NCI-H1105 treated with DMSO at 0.1 percent for 48 hours (cell line): ENCODE measurements at places on chromosomes 4 and X.

- DNase-seq = no peak
Measured at GRCh38 chr4:69957209-69957608, 8.3 kb downstream of the CSN2 start.

GRCh38 chr4:146654687-146655520 is 16.2 kb downstream of the POU4F2 start:
- no peak for DNase-seq

DNA sequence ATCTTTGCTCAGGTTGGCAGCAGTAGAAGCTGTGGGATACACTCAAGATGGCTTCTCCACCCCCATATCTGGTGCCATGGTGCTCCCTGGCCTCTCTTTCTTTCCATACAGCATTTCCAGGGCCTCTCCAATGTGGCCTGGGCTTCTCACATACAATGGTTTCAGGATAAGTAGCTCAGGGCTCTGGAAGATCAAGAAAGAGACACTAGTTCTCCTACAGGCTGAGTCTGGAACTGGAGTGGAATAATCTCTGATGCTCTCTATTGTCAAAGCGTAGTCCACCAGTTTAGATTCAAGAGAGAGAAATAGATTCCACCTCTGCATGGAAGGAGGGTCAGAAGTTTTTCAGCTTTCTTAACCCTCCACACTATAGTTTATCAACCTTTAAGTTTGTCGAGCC is 138.2 kb upstream of the AADAT start:
- no peak for DNase-seq

GRCh38 chrX:66098162-66098561 is 58.3 kb upstream of the VSIG4 start:
- no peak for DNase-seq

DNA sequence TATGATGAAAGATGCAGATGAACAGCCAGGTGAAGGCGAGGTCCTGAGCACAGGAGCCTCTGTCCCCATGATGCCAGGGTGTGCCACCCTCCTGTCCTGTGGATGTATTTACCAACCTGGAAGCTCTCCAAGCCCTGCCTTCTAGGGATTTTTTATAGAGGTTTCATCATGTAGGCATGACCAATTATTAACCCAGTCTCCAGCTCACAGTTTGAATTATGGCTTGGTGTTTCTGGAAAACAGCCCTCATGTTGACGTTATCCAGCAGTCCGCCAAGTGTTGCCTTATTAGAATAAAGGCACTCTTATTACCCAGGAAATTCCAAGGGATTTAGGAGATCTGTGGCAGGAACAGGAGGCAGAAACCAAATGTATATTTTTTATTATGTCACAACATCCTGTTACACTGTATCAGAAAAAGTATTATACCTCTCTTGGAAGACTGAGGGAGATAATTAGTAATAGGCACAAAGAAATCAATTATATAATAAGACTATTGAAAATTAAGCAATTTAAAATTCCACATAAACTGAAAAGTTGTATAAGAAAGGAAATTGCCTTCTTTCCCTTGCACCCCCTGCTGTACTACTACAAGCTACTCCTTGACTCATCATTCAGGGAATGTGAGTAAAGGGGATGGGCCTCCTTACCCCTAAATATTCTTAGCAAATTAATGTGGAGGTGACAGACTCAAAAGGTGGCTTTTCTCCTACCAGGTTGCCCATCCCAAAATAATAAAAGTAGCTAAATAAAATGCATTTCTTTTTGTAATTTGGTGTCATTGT is 129.6 kb downstream of the ZNF330 start:
- peak; percentile 18 for DNase-seq

DNA sequence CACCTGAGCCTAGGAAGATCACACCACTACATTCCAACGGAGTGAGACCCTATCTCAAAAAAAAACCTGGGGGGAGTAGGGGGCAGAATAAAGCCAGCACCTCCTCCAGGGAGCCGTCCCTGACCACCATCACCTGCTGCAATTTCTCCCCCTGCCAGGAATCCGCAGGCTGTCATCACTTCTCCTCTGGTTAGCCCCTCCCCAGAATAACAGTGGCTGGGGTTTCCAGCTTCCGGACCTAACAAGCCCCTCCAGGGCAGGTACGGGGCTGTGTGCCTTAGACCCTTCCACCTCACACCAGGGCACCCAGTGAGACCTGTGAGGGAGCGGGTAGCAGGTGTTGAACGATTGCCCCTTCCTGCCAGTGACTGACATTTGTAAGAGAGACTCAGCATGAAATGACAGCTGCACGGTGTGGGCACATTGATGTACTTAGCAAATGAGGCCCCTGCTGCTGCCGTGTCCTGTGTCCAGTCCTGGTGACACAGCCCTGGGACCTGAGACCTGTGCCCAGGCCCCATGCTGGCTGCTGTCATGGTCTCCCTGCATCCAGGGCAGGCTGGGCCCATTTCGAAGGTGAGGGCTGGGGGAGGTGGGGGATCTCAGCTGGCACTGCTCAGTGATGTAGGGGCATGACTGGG is 6.7 kb upstream of the WFS1 start:
- no peak for DNase-seq

DNA sequence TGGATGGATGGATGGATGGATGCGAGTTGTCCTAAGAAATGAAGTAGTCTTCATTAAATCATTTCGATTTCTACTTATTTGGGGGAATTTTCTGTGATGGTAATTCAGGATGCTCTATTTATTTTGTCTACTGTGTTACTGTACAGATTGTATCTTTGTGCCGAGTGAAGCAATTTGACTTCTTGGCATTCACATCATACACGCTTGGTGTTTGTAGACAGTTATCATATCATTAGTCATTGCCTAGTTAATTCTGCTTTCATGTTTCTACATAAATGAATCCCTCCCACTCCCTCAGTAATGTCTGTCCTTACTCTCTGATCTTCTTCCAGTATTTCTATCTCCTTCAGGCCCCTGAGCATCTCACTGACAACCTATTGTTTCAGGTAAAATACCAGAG is 64.0 kb downstream of the RASGEF1B start:
- no peak for DNase-seq

DNA sequence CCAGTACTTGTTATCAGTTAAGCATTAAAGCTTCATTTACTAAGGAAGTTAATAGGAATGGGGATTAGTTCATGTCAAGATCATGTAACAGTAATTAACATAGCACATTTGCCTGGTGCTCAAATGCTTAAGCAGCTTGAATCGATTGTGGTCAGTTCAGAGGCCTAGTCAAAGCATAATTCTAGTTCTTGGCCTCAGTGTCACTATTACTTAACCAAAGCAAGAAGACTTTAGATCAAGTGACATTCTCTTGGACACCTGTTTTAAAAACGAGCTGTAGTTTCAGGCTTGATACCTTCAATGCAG is 115.2 kb upstream of the BMPR1B start:
- DNase-seq = no peak

DNA sequence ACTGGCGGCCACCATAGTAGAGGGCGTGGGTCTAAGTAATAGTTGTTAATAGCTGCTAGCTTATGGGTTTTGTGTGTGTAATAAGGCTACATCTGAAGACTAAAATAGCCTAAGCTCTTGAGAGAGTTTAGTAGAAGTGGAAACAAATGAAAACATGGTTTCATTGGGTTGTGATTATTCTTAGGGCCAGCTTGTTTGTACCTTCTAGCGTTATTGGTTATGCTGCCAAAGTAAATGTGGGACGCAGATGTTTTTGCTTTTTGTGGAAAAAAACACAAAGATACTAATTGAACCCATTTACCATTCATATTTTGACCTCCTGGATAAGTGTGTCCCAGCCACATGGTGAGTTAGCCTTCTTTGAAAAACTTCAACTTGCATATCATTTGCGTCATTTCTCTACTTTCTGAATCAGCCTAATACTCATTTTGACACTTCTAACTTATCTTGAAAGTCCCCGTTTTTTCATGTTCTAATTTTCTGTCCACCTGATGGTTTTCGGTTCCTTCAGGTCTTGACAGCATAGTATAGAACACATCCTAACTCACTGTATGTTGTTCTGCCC is 305.3 kb downstream of the FRMPD4 start:
- DNase-seq = no peak

DNA sequence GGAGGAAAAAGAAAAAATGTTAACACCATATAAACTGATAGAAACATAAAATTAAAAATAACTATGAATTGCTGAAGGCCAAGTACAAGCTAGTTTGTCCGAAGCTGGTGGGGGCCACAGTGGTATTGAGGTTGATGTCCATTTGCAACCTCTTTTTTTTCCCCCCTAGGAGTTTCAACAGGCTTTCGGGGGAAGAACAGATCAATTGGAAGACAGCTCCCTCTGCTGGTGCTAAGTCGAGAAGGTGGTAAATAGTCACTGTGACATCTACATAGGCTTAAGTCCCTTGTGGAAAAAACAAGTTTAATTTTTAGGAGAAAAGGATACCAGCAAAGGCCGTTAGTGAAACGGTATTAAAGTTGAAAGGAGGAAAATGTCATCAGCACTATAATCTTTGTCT is 115.7 kb upstream of the ZXDA start:
- peak; percentile 42 for DNase-seq

DNA sequence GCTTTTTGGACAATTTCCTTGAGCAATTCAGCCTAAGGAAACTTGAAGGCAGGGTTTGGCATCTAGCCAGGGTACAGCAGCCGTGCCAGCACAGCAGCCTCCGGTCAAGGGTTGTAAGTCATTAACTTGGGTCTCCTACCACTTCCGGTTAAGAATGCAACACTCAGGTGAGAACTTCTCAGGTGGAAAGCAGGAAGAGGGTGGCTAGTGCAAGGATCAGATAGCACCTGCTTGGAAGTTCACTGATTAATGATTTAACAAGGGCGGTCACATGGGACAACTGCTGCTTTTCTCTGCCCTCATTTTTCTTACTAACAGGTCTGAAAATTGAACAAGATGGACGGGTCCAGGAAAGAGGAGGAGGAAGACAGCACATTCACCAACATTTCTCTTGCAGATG is 30.1 kb upstream of the SCOC start:
- no peak for DNase-seq

DNA sequence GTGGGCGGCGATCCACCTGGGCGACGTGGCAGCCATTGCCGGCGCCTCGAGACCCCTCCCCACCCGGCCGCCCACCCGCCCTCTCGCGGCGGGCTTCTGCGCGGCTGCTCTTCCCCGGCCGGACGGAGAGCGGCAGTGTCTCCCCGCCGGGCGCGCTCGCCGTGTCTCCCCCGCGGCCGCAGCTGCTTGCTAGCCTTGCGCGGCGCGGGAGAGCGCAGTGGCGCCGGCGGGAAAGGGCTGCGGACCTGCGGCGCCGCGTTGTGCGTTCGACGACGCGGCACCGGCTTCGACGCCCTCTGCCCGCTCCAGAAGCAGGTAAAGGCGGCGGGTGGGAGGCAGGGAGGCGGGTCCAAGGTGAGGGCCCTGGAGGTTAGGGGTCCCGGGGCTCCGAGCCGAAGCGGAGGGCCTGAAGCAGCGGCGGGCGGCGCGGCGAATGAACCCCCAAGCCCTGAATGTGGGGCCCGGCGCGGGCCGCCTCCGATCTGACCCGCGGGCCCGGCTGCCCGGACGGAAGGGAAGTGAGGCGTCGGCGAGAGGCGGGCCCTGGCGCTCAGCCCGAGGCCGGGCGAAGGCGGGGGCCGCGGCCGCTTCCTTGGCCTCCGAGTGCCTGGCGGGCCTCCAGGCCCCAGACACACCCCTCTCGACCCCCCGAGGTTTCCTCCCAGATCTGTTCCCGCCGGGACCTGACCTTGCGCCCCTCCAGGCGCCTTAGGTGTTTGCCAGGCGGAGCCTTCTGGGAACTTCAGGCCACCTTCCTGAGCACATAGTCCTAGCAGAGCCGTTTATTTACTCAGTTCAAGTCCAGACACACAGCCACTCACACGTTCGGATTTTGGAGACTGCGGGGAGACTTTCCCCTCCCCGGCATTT is at the start of gene N4BP2:
Gene N4BP2 (plus strand): TSS at position 135 of the 870 bp plus-strand sequence. CDS start 40,491 bp downstream, outside the sequence.
- DNase-seq = peak; percentile 64

DNA sequence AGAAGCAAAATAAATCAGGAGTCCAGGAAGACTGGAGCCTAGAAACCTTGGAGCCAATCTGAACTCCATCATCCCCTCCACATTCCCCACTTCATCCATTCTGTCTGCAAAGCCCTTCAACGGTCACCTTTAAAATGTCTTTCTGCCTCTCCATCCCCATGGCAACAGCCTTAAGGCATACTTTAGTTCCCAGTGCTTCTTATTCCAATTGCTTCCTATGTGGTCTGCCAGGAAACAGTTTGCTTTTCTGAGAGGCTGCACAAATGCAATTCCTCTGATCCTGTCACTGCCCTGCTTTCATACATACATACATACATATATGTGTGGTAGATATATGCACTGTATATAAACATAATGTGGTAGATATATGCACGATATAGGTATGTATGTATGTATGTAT is 786 bp upstream of the MAGEH1 start:
- DNase-seq = no peak

GRCh38 chr4:74206088-74206825 is 48.3 kb downstream of the MTHFD2L start:
- DNase-seq = no peak

- no peak for DNase-seq
Measured at GRCh38 chr4:168593399-168593798, 96.5 kb downstream of the PALLD start.

DNA sequence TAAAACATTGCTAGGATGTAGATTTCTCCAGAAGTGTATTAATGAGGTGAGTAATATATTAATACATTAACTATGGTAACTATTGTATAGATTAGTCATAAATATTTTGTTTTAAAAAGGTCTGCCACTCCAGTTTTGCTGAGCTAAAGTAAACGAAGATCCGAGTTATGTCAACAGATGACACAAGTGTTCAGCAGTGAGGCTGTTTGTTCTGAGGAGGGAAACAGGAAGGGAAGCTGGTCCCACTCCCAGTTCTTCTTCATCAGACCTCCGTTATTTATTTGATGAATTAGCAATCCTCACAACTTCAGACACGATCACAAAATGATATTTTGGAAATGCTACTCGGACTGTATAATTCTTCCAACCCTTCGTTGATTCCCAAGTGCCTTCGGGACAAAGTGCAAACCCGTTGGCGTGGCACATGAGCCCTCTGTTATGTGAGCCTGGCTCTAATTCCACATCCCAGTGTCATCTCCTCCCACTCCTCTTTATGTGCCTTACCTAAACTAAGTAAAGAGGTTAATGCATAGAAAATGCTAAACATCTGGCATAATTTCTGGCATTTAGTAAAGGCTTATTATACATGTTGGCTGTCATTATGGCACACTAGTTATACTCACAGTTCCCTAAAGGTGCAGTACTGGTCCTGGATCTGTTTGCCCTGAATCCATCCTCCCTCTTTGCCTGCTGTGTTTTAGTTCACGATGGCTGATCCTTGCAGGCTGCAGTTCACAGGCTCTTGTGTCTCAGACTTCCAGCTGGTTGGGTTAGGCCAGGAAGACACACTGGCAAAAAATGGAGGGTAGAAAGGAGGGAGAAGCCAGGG is 190.6 kb upstream of the LNX1 start:
- no peak for DNase-seq

- peak; percentile 3 for DNase-seq
Measured at GRCh38 chrX:71098302-71098701, 2.7 kb downstream of the FOXO4 start.

GRCh38 chrX:148658115-148658730 is 157.8 kb downstream of the AFF2 start:
- no peak for DNase-seq
